ENCODE measurements at places on chromosomes 7 and 10. TPM values are rescaled to one million over a fixed set of nuclear protein-coding genes. Genes with fewer than 3 reads are reported as not detected.

- peaks cover 6% of the 10 kb centered on the region for H3K27me3 ChIP-seq
- H3K27ac ChIP-seq, result no peak overlapping the region
Observed at GRCh38 chr7:5360451-5360850, 63.2 kb downstream of the TNRC18 start.

Gene WDR91
- 11.5 TPM for total RNA-seq

DNA sequence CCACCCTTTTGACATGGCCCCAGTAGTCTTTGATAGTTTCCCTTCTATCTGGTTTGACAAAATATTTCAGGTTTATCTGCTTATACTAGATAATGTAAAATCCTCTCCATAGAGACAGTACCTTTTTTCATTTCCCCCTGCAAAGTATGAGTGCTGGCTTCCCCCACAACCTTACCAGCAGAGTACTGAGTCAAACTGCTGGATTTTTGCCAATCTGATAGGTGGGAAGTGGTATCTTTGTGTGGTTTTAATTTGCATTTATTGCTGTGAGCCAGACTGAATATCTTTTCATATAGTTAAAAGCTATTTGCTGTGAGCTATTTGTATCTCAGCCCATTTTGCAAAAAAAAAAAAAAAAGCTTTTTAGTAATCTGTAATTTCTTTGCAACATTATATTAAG lies 32.1 kb upstream of the HECTD2 start:
- H3K4me3 ChIP-seq, result no peak overlapping the region
- peaks cover 1% of the 10 kb centered on the region for H3K27me3 ChIP-seq
- no peaks in the 10 kb centered on the region for H3K36me3 ChIP-seq

Gene PTPN20
- 0.97 TPM for total RNA-seq

DNA sequence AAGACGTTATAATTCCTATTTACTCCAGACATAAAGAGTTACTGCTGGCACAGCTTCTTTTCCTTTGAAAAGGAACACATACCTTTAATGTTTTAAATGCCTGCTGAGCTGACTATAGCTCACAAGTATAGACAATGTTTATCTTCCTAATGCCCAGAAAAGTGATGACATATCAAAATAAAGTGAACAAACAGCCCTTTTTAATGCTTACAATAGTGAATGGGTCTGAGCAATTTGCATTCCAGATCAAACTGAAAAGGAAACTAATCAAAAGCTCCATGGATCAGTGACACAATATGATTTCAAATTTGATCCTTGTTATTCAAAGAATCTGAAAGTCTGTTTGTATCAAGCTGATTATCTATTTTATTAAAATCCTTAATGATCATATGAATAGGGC lies 233.6 kb upstream of the SEMA3E start:
- DNase-seq, result no peak
- H3K4me1 ChIP-seq, result no peaks in the 10 kb centered on the region
- H3K27ac ChIP-seq, result no peak overlapping the region

Gene NXPH1
- not detected for total RNA-seq

- no peak overlapping the region for H3K4me3 ChIP-seq
- no peaks in the 10 kb centered on the region for H3K4me1 ChIP-seq
- no peak overlapping the region for H3K27ac ChIP-seq
- DNase-seq, result no peak
- no peaks in the 10 kb centered on the region for H3K27me3 ChIP-seq
Observed at GRCh38 chr7:84412161-84412969, 217.8 kb upstream of the SEMA3A start.

DNA sequence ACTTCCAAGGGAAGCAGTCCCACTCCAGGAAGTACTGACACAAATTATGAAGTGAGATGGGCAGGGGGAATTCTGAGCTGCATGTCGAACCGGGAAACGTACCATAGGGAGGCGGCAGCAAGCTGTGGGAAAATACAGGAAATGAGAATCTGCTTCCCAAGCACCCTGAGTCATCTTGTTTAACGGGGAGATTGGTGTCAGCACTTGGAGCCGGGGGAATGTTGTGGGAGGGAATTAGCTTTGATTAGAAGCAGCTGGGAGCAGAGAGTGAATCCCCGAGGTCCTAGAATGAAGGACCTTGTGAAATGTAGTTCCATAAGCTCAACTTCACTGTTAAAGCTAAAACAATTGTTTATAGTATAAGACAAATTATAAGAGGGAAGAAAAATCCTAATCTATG lies 141.4 kb upstream of the PRKCQ start:
- H3K4me3 ChIP-seq, result no peak overlapping the region
- peak overlapping the region; percentile 89 for H3K27ac ChIP-seq

- DNase-seq, result no peak
- no peaks in the 10 kb centered on the region for H3K4me1 ChIP-seq
- H3K4me3 ChIP-seq, result no peak overlapping the region
- peaks cover 21% of the 10 kb centered on the region for H3K36me3 ChIP-seq
- H3K27me3 ChIP-seq, result no peaks in the 10 kb centered on the region
- no peak overlapping the region for H3K27ac ChIP-seq
Observed at GRCh38 chr10:86439544-86439943, 72.9 kb upstream of the GRID1 start.

Gene SPDYE11
- 0.13 TPM for total RNA-seq

Gene TDRD1
- total RNA-seq, result 0.18 TPM

GRCh38 chr10:818010-818409 lies 113.5 kb downstream of the LARP4B start:
- peaks cover 5% of the 10 kb centered on the region for H3K4me1 ChIP-seq
- DNase-seq, result no peak
- H3K36me3 ChIP-seq, result peaks cover 69% of the 10 kb centered on the region
- H3K27ac ChIP-seq, result no peak overlapping the region
- no peak overlapping the region for H3K4me3 ChIP-seq

GRCh38 chr7:117053432-117053831 lies 100.1 kb downstream of the ST7 start:
- peaks cover 7% of the 10 kb centered on the region for H3K36me3 ChIP-seq
- H3K4me1 ChIP-seq, result peaks cover 12% of the 10 kb centered on the region
- no peak overlapping the region for H3K27ac ChIP-seq

GRCh38 chr10:44293306-44293778 lies 91.6 kb downstream of the CXCL12 start:
- DNase-seq, result no peak
- no peak overlapping the region for H3K27ac ChIP-seq
- H3K27me3 ChIP-seq, result no peaks in the 10 kb centered on the region

- H3K36me3 ChIP-seq, result no peaks in the 10 kb centered on the region
- no peak overlapping the region for H3K4me3 ChIP-seq
- H3K27ac ChIP-seq, result no peak overlapping the region
- H3K4me1 ChIP-seq, result no peaks in the 10 kb centered on the region
- no peaks in the 10 kb centered on the region for H3K27me3 ChIP-seq
- DNase-seq, result no peak
Observed at GRCh38 chr7:113338071-113338696, 219.8 kb upstream of the SMIM30 start.

- no peaks in the 10 kb centered on the region for H3K4me1 ChIP-seq
- no peaks in the 10 kb centered on the region for H3K36me3 ChIP-seq
- no peaks in the 10 kb centered on the region for H3K27me3 ChIP-seq
Observed at GRCh38 chr7:51778121-51778520, 461.5 kb upstream of the COBL start.

- H3K4me1 ChIP-seq, result no peaks in the 10 kb centered on the region
- H3K4me3 ChIP-seq, result no peak overlapping the region
- no peaks in the 10 kb centered on the region for H3K36me3 ChIP-seq
- no peak for DNase-seq
- H3K27me3 ChIP-seq, result peaks cover 3% of the 10 kb centered on the region
- H3K27ac ChIP-seq, result no peak overlapping the region
Observed at GRCh38 chr10:64142395-64142794, 621.2 kb downstream of the REEP3 start.

DNA sequence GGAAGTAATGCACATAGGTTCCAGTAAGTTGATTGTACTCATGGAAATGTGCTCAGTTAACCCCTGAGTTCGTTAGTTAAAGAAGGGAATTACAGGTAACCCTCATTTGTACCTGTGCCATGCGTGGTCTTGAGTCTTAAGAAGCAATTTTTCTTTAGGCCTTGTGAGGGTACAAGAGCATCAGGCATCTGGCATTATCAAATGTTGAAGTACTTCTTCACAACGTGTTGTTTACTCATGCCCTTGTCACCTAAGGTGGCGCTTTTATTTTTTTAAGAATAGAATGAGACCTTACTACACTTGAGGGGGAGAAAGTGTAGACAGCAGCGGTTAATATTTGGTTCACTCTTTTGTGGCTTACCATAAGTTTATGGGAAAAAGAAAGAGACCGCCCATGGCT lies 167.1 kb downstream of the VTI1A start:
- H3K36me3 ChIP-seq, result peaks cover 3% of the 10 kb centered on the region
- no peaks in the 10 kb centered on the region for H3K4me1 ChIP-seq
- no peaks in the 10 kb centered on the region for H3K27me3 ChIP-seq
- no peak overlapping the region for H3K27ac ChIP-seq
- no peak for DNase-seq

Measured in endothelial cell (in vitro differentiated cells).